ENCODE measurements at places on chromosomes 4 and X.

DNA sequence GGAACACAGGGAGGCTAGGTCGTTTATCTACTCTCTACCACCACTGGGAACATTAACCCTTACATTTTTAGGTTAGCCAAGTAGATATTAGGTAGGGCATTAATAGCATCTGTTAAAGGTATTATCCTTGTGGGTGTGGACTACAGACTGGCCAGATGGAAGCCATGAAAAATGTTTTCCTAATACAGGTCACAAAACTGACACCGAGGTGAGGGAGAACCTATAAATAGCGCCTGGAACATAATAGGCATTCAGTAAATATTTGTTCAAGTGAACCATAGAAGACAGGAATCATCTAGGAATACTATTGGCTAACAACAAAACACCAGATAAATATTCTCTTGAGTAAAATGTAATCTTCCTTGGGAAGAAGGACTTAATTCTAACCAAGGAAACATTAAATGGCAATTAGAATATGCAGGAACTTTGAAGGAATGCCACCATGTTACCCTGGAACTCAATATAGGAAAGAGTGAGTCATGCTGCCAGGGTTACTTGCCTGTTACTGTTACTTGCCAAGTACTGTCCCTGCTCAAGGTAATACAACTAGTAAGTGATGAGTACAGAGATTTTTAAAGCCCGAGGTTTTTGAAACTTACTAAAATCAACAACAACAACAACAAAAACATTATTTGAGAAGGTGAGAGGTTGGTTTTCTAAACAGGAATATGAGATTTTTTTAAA lies 79.0 kb downstream of the SOX3 start:
- DNase-seq = no peak

DNA sequence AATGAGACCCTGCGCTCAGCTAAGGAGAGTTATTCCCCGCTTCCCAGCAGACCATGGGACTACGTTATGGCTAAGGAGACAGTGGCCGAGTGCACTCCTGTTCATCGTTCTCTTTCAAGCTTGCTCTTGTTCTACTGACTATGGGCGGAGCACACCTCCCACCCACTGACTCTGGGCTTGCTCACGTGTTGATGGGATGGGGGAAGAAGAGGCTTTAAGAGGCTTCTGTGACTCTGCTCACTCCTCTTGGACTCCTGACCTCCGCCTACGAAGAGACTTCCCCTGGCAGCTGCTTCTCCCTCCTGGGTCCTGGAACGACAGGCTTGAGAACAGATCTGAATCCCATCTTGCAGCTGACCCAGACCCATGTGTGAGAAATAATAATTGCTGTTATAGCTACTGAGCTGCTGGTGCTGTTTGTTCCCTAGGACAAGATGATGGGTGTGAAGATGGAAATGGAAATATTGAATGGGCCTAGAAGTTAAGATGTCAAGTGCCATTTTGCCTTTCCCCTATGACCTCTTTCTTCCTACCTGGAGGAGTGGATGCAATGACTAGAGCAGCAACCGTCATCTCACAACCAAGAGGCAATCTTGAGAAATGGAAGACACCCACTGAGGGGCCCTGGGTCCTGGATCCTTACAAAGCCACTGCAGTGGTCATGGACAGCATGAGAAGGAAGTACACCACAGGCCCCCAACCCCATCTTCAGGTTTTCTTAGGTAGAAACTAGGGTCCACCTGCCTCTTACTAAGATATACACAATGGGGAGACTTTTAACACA lies 38.7 kb upstream of the IRAK1 start:
- DNase-seq = no peak

GRCh38 chr4:104969394-104970082 lies 177.1 kb upstream of the TET2 start:
- DNase-seq = no peak

DNA sequence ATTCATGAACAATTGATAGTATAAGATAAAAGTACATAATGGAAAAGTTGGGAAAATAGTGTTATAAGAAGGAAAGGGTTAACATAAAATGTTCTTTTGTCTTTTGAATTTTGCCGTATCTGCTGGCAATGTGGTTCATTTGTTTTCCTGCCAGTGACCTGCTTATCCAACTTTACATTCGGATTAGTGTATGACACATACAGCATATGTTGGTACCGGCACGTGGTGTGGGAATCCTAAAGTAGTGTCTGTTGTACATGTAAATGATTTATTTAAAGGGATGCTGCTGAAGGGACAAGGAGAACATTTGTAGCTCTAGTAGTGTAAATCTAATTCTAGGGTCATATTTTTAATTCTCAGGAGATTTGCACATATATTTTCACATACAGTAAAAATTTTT lies 11.5 kb downstream of the RAB9A start:
- no peak for DNase-seq

GRCh38 chr4:76772498-76773106 lies 125.3 kb downstream of the SOWAHB start:
- DNase-seq = no peak

- DNase-seq = no peak
These were observed 46.0 kb downstream of the PHEX start for GRCh38 chrX:22078117-22078516.

DNA sequence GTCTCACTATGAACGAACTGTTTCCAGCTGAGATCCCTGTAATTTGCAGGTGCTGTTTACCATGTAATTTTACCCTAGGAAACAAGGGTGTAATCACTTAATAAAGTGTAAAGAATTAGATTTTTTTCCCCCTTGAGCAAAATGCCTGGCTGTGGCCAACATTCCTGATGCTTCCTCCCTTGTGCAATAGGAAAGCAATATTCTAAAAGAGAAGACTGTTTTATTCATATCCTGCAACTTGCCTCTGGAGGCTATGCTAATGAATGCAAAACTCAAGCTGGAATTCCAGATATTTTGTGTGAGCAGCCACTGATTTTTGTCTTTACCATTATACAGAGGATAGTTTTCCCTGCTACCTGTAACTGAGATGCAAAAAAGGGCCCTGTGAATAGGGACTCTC lies 98.0 kb downstream of the AWAT2 start:
- no peak for DNase-seq

GRCh38 chrX:42624524-42624923 lies 153.4 kb downstream of the PPP1R2C start:
- no peak for DNase-seq

GRCh38 chr4:12118651-12119213 lies 690.0 kb upstream of the HS3ST1 start:
- no peak for DNase-seq
